ENCODE measurements at places on chromosomes 4 and X.
A peak's percentile ranks its signal among the peaks of the same experiment; 100 is the strongest.

- DNase-seq = no peak
Observed at GRCh38 chr4:145823743-145824142, 114.9 kb downstream of the ZNF827 start.

GRCh38 chr4:153087671-153088194 is 116.5 kb upstream of the TRIM2 start:
- DNase-seq = no peak

DNA sequence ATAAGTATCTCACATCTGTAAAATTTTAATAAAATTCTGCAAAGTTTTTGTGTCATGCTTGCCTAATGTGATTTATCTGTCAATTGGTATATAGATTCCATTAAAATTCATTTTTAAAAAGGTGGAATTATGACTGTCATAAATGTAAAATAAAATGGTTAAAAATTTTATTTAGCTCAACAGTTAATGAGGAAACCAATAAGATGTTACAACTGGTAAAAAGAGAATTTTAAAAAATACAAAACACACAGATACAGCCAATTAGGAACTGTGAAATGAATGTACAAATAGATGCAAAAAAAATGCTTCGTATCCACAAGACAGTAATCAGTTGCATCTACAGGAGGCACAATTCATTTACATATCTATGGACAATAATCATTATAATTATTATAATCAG is 297.6 kb downstream of the IL1RAPL1 start:
- DNase-seq = no peak

GRCh38 chrX:46235778-46236177 is 309.4 kb downstream of the ZNF674 start:
- no peak for DNase-seq

GRCh38 chr4:152848508-152848907 is 68.8 kb downstream of the ARFIP1 start:
- no peak for DNase-seq

GRCh38 chr4:78669453-78669852 is 106.7 kb upstream of the BMP2K start:
- no peak for DNase-seq

DNA sequence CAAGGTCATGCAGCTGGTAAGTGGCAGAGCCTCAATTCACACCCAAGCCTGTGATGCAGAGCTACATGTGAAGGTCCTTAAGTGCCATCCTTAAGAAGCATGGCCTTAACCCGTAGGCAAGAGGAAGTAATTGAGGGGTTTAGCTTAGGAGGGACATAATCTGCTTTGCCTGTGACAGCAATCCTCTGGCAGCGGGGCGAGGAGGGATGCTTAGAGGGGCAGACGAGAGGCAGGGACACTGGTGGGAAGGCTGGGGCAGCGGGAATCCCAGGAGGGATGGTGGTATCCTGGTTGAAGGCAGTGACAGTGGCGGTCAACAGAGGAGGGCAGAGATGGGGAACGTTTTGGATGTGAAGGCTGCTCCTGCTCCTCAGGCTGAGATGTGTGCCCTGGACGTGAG is 88.1 kb downstream of the EFNB1 start:
- no peak for DNase-seq

- DNase-seq = peak; percentile 74
Observed at GRCh38 chr4:80202190-80202711, 4.9 kb downstream of the PRDM8 start.

- no peak for DNase-seq
Observed at GRCh38 chr4:141375855-141376254, 155.2 kb downstream of the ZNF330 start.

DNA sequence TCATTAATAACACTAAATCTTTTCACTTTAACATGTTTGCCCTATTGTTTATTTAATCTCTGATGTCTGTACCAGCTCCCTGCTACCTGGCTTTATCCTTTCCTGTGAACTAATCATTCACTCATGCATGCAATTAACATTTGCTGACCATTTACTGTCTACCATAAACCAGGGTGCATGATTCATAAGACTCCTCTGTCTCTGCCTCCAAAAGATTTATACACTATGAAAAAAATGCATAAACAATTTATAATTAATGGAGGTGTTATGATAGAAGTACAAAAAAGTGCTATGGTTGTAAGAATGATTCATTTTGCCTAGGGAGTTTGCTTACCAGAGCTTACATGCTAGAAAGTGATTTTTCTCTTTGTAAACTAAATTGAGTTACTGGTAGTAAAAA is 24.5 kb upstream of the CPEB2 start:
- no peak for DNase-seq

GRCh38 chr4:158873795-158874401 is 105.1 kb downstream of the FNIP2 start:
- DNase-seq = no peak

DNA sequence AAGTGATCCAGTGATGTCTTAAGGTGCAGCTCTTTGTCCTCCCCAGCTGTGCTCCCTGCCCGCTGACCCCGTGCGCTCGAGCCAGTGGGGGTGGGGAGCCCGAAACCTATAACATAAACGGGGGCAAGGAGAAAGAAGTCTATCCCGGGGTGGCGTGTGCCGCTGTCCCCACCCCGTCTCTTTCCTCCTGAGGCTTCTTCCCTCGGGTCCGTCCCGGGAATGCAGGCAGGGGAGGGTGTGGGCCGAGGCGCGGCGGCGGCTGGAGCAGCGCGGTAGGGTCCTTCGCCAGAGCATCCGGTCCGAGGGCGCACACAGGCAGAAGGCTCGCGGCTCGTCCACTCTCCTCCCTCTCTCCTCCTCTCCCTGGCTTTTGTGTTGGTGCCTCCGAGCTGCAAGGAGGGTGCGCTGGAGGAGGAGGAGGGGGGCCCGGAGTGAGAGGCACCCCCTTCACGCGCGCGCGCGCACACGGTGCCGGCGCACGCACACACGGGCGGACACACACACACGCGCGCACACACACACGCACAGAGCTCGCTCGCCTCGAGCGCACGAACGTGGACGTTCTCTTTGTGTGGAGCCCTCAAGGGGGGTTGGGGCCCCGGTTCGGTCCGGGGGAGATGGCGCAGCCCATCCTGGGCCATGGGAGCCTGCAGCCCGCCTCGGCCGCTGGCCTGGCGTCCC is at the start of gene RAB33A:
RAB33A (plus strand) TSS at position 517 of the 681 bp plus-strand sequence; CDS start at position 618, 101 bp downstream.
- DNase-seq = peak; percentile 74

- DNase-seq = no peak
Observed at GRCh38 chr4:6788123-6788522, 5.6 kb downstream of the KIAA0232 start.

GRCh38 chrX:153412746-153413720 is 1.8 kb downstream of the ZFP92 start:
- no peak for DNase-seq
